ENCODE measurements at places on chromosomes 5 and 9.

GRCh38 chr5:60651872-60652620 is 47.9 kb downstream of the DEPDC1B start:
- no peak for DNase-seq

DNA sequence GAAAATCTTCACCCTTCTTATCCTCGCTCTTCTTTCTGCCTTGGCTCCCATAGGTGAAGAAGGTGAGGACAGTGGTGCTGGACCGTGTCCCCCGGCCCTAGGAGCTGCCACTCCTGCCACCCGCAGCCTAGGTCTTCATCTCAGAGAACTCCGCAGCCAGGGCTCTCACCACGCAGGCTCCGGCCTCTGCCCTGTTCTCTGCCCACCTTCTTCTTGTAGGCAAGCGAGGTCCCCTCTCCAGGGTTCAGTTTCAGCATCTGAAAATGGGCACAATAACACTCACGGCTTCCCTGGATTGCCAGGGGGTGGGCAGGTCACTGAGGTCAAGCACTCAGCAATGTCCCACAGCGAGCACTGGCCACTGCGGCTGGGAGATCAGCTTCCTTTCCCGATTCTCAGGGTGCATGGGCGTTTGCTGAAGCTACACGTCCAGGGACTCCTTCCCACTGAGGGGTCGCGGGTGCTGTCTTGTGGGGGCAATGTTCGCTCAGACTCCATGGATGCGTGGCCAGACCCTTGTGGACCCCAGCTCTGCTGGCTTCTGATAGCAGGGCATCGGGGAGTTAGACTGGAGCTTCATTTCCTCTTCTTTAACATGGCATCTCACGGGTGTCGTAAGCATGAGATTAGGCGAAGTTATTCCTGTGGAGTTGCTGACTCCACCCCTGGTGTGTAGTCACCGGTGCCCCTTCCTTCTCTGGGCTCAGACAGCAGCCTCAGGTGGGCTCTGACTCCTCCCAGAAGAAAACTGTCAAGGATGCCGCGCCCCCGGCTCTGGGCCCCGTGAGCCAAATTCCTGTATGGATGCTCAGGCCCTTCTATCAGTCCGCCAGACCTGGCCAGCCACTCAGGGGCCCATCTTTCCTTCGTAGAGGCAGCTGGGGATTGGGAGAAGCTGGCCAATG is 145.1 kb upstream of the IRX2 start:
- no peak for DNase-seq

- DNase-seq = peak; percentile 43
These were observed 144.9 kb downstream of the MYO10 start for GRCh38 chr5:16791036-16791705.

GRCh38 chr5:138843316-138844124 is 31.6 kb downstream of the LRRTM2 start:
- no peak for DNase-seq

GRCh38 chr5:55600086-55600485 is 65.3 kb upstream of the PLPP1 start:
- no peak for DNase-seq

- DNase-seq = no peak
These were observed 6.3 kb downstream of the SRP19 start for GRCh38 chr5:112867411-112867810.

DNA sequence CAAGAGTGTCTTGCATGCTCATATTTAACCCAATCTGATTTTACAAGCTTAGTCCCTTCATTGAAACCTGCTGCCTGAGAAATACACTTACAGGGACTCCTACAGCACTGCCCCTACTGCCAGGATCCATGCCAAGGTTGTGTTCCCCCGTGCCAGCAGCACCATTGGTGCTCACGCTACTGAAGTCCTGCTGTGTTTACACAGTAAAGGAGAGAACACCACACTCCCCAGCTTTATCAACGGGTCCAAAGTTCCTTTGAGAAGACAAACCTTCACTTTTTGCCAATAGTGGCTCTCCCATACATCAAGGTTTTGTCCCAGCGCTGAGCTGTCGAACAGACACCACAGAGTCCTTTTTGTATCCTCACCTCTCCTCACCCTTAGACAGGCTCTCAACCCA is 155.1 kb upstream of the WWC1 start:
- DNase-seq = no peak

- DNase-seq = no peak
These were observed 118.9 kb downstream of the LHX2 start for GRCh38 chr9:124130277-124131075.

- no peak for DNase-seq
These were observed 62.7 kb downstream of the SEMA4D start for GRCh38 chr9:89435071-89435823.

DNA sequence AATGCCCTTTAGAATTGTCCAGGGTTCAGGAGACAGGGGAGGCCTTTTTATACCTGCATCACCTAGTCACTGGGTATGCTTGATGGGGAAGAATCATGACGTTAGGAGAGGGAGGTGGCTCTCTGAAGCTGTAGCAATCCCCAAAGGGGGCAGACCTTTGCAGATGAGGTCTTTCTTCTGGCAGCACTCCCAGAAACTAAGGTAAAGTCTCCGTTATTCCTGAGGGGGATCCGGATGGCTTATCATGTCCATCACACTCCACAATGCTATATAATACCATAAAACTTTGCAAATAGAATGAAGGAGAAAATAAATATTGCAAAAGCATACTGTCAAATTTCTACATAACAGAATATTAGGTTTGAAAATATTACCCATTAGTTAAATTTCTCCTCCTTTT is 21.5 kb upstream of the CAST start:
- no peak for DNase-seq

DNA sequence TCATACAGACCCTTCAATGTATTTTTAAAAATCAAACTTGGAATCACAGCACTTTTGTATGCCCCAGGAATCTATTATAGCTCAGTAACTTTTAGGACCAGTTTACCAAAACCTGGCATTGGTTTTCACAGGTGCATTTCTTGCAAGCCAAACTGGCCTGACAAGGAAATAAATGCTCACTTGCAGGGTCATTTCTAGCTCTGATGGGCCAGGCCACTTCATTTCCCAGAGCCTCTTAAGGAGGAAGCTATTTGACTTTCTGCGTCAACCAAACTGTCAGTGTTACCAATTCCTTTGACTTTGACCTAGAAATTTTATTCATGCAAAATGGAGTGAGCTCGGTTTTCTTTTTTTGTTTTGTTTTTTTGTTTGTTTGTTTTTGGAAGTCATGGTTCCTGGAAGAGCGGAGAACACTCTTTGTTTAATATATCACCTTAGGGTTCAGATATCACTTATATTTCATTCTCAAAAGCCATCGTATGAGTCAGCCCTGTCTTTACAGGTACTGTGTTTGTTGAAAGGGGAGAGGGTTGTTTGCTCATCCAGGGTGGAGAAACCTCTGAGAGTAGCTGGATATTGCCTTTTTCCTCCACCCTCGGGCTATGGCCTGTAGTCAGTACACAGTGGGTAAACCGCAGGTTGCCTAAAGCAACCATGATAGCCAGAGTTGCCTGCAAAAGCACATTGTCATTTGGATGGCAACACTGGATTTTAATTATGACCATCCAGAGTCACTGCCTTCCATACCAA is 58.9 kb downstream of the GNA14 start:
- DNase-seq = no peak

DNA sequence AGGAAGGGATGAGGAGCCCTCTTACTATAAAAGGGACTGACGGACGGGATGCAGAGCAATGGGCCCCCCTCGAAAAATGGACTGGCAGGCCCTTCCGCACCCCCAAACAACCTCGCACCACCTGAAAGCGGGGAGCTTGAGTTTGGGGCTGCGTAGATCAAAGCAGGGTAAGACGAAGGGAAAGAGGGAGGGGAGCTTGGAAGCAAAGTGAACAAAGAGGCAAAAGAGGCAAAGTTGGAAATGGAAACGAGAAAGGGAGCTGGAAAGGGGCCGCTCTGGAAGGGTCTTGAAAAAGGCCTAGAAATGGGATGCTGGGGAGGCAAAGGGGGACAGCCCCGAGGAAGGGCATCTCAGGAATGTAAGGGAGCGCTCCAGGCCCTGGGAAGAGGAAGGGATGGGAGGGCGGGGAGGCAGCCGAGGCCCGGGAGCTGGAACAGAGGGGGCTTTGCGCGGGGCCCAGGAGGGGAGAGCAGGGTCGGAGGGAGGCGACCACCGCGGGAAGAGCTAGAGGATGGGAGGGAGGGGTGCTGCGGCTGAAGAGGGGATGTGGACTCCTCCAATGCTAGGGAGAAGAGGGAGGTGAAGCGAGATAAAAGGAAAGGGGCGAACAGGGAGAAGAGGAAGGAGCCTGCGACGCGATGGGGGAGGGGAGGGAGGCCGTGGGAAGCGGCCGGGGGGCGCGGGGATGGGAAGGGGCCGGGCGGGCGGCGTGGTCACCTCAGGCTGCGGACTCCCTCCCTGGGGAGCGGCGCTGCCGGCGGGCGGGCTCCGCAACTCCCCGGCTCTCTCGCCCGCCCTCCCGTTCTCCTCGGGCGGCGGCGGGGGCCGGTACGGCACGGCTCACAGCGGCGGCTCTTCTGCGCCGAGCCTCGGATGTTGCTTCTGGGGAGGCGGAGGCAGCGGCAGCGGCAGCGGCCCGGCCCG is 577 bp downstream of the RNF145 start:
- no peak for DNase-seq

GRCh38 chr5:126220725-126221124 is 202.5 kb upstream of the GRAMD2B start:
- DNase-seq = no peak

All from right renal pelvis (tissue), 4 donors.